Left ventricle myocardium superior (tissue), 1 donor: ENCODE measurements at places on chromosomes 1 and 21. TPM values are rescaled to one million over a fixed set of nuclear protein-coding genes. Genes with fewer than 3 reads are reported as not detected.

The HLX gene
- total RNA-seq: 4.0 TPM

The CNKSR1 gene
- total RNA-seq: 1.7 TPM

The S1PR1 gene
- 58.1 TPM for total RNA-seq

GRCh38 chr1:159829273-159829634 lies 2.6 kb downstream of the SLAMF8 start:
- DNase-seq: peak; percentile 70

- no peak for DNase-seq
Observed at GRCh38 chr1:234716908-234717375, 107.0 kb upstream of the IRF2BP2 start.

DNA sequence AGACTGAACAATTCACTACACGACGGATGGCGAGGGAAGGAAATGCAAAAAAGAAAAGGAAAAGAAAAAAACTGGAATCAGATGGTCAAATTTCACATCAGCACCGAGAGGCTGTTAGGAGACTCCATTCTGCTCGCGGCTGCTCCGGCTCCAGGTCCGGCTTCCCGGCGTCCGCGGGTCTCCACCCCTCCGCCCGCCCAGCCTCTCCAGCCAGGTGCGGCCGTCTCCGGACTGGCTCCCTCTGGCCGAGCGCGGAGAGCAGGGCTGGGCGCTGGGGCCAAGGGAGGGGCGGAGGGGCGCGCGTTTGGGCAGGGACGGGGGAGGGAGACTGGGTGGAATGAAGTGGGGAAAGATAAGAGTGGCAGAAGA lies 332 bp downstream of the KCNJ6 start:
- no peak for DNase-seq

- peak; percentile 61 for DNase-seq
Observed at GRCh38 chr1:182120411-182121258, 59.1 kb upstream of the ZNF648 start.

DNA sequence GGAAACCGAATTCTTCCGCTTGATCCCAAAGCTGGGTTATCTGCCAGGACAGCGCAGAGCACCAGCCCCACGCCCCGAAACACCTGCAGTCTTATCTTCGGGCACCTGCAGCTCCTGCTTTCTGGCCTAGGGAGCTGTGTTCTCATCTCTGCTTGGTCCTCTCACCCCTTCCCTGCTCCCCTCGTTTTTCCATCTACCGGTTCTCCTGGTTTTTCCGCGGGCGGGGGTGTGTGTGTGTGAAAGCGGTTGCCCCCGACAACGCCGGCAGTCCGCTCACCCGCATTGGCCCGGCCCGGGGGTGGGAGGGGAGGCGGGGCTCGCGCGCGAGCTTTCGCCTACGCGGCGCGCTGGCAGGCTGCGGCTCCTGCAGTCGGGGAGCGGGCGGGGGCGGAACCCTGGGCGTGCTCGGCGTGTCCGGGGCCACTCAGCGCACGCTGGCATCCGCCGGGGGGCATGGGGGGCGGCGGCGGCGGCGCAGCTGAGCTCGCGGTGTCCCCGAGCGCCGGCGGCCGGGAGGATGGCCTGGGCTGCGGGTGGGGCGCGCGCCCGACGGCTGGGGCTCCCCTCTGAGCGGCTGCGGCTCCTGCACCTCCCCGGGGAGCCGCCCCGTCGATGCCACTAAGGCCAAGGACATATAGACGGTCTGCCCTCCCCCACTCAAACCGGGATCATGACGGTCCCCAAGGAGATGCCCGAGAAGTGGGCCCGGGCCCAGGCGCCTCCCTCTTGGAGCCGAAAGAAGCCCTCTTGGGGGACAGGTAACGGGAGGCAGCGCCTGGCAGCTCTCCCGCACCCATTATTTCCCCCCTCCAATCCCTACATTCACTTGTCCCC lies 3.2 kb downstream of the ATP8B2 start:
- DNase-seq: peak; percentile 92

- peak; percentile 50 for DNase-seq
Observed at GRCh38 chr1:9069326-9070100, at the start of gene SLC2A5. TSS of gene SLC2A5 (minus strand) at chr1:9069635. CDS start at chr1:9069536, 99 bp downstream.

- DNase-seq: no peak
Observed at GRCh38 chr1:20179371-20180128, 6.3 kb upstream of the UBXN10 start.

DNA sequence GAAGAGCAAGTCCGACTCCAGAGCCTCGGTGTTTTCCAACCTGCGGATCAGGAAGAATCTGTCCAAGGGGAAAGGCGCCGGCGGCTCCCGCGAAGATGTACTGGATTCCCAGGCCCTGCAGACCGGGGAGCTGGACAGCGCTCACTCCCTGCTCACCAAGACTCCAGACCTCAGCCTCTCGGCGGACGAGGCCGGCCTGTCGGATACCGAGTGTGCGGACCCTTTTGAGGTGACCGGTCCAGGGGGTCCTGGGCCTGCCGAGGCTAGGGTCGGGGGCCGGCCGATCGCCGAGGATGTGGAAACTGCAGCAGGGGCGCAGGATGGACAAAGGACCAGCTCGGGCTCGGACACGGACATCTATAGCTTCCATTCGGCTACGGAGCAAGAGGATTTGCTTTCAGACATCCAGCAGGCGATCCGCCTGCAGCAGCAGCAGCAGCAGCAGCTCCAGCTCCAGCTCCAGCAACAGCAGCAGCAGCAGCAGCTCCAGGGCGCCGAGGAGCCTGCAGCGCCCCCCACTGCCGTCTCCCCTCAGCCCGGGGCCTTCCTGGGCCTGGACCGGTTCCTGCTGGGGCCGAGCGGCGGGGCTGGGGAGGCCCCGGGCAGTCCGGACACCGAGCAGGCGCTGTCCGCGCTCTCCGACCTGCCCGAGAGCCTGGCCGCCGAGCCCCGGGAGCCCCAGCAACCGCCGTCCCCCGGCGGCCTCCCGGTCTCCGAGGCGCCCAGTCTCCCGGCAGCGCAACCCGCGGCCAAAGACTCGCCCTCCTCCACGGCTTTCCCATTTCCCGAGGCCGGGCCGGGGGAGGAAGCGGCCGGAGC lies 827 bp downstream of the FMN2 start:
- no peak for DNase-seq

DNA sequence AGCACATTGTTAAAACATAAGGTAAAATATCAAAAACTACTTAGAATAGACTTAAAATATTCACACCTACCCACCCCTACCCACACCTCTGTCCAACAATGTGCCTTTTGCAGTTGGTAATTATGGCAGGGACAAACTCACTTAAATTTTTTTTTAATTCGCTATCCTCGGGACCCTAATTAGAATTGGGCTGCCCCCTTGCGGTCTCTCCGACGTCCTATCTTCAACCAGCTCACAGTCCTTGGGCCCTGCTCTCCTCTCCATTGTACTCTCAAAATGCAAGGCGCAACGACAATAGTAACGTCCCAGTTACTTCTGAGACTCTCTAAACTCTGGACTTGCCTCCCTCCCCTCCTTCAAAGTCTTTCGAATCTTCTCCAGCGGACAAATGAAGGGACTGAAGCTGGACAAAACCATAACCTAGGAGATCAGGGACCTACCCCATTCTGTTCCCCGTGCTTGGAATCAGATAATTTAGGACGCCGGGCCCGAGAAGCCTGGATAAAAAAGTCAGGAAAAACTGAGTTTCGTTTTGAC lies 1.1 kb upstream of the CIART start:
- DNase-seq: peak; percentile 85

DNA sequence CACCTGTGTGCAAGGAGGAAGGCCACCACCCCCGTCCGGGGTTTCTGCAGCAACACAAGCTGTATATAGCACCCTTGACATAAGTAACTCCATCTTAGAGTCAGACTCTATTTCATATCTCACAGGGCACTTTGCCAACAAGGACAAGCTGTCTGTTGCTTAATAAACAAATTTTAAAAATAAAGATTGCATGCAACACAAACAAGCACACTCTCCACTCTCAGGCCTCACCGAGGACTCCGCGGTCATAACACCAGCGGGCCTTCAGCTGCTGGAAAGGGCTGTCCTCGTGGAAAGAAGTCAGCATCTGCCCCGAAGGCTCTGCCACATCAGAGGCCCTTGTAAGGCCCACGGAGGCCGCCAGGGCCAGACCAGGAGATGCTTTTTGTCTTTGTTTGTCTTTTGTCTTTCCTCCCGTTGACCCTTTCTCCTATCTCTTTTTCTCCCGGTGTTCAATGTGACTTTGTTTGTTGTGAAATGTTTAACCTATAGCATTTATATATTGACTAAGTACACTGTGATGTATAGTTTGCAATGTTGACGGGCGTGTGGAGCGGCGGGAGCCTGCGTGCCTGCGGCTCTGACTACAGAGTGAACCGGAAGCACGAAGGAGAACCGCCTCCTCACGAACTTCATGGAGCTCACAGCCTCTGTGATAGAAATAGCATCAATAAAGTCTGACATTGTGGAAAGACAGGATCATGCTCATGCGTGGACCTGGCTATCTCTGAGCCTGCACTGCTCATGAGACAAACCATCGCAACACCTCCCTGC lies 24.1 kb downstream of the MEGF6 start:
- no peak for DNase-seq
